CD4-positive, alpha-beta T cell treated with Interleukin-1 beta for 1 hour (primary cell): ENCODE measurements at places on chromosomes 4 and X.

DNA sequence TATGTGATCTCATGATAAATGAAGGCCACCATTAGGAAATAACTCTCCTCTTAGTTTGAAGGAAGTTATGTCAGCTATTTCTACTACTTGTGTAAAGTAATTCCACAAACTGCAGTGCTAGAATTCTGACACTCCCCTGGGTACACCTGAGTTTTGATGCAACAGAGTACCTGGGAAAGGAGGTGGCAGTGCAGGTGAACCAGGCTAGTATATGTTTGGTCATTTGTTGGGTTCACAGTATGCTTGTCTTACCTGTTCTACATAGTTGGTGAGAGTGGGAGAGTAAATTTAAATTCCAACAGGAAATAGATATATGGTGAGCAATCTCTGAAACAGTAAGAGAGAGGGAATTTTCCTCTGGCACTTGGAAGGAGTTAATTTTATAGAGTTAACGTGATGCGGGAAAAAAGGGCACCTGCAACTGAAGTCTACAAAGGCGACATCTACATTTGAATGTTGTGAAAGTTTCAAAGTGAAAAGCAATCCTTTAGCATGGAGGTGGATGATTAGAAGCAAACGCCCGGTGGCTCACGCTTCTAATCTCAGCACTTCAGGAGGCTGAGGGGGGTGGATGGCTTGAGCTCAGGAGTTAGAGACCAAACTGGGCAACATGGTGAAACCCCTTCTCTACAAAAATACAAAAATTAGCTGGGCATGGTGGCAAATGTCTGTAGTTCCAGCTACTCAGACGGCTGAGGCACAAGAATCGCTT is 8.3 kb upstream of the SLC10A6 start:
- DNase-seq, result no peak

DNA sequence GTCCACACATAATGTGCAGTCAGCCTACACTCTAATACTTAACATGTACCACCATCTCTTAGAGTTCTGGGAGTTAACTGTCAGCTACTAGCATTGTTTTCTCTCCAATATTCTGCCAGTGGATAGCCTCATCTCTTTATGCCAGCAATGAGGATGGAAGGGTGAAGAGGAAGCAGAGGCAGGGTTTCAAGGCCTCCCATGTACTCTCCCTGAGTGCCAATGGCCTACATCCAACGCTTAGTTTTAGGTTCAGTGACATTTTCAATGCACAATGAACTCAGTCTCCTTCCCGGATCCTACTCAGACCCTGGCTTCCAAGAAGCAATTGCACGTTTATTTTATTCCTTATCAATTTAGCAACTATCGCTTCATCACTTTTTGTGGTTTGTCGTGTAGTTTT is 686.1 kb downstream of the DMD start:
- DNase-seq, result no peak

- no peak for DNase-seq
Observed at GRCh38 chrX:148755111-148755510, 254.7 kb downstream of the AFF2 start.

DNA sequence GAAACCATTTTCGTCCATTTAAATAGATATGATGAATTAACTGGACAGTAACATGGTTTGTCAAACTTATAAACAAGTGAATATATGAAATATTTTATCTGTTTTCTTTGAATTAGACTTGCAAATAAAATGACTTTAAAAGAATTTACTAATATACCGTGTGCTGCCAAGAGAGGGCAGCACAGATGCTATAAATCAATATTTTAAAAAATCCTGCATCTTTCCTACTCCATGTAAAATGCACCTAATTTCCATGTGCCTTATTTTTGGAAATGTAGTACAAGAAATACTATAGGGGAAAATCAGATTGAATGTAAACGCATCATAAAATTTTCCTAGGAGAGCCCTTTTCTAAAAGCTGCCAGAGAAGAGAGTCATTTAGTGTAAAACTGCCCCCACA is 62.2 kb downstream of the PRKX start:
- DNase-seq, result no peak

DNA sequence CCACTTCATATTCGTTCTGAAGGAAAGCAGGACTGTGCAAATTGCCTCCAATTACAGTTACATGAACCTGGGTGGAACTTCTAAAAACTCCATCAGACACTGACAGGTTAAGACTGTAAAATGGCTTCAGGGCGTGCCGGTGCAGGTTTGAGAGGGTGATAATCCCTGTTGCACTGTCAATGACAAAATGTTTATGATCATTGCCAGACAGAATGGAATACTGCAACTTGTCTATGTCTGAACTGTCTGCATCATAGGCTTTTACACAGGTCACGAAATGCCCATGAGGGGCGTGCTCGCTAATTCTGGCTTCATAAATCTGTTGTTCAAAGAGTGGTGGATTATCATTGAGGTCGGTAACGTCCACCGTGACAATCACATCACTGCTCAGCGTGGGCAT is 63.7 kb upstream of the MTNR1A start:
- no peak for DNase-seq

DNA sequence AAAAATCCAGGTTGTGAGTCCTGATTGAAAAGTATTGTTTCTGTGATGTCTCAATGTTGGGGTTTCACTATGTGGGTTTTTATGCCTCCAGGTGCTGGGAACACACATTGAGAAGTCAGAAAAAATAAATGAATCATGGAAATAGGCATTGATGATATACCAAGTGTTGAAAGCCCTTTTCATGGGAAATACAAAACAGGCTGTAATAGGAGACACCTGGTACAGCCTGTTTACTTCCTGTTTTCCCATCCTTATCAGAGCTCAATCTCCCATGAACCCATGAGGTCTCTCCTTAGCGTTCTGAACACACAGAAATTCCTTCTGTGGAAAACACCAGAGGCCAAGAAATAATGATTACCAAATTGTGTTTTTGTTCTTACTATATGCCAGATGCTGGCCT is 106.3 kb upstream of the BOD1L1 start:
- DNase-seq, result no peak

GRCh38 chrX:85012098-85012497 is 8.4 kb downstream of the APOOL start:
- DNase-seq, result no peak

DNA sequence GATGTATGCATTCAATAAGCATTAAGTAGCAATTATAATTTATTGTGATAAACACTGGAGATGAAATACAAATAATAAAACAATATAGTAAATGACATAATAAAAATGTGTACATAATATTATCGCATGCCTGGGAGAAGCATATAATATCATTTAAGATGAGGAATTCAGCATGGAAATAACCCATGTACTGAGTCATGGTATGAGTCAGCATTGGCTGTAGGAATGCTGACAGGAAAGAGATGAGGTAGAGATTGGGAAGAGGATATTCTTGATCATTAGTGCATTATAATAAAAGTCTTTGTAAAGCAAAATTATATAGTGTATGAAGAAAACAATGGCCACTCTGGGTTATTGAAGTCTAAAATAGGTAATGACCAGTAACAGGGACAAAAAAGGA is 82.8 kb downstream of the MAGEB10 start:
- no peak for DNase-seq

DNA sequence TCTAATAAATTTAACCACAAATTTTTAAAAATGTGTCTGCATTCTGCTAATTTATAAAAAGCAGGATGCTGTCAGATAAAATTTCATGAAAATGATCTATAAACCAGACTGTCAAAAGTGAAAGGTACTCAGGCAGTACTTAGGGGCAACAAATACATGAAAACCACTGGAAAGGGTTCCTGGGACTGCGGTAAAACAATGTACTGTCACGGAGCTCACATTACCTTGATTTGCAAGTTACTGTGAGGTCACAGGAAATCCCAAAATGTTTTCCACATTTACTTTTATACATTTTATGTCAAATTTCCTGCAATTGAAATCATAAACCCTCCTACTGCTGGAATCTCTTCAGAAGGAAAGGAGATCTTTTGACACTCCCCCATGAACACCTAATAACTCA is 45.3 kb downstream of the SHISA3 start:
- DNase-seq, result no peak
